Nucleus accumbens (tissue), 56 donors: ENCODE measurements at places on chromosomes 2 and 18.
A peak's percentile ranks its signal among the peaks of the same experiment; 100 is the strongest.

GRCh38 chr2:37568565-37568964 is 102.9 kb downstream of the CDC42EP3 start:
- no peak for DNase-seq

- no peak for DNase-seq
Measured at GRCh38 chr2:203238292-203238703, 520 bp upstream of the CYP20A1 start.

- DNase-seq = peak; percentile 14
Measured at GRCh38 chr18:28541276-28541930, 364.5 kb upstream of the CDH2 start.

DNA sequence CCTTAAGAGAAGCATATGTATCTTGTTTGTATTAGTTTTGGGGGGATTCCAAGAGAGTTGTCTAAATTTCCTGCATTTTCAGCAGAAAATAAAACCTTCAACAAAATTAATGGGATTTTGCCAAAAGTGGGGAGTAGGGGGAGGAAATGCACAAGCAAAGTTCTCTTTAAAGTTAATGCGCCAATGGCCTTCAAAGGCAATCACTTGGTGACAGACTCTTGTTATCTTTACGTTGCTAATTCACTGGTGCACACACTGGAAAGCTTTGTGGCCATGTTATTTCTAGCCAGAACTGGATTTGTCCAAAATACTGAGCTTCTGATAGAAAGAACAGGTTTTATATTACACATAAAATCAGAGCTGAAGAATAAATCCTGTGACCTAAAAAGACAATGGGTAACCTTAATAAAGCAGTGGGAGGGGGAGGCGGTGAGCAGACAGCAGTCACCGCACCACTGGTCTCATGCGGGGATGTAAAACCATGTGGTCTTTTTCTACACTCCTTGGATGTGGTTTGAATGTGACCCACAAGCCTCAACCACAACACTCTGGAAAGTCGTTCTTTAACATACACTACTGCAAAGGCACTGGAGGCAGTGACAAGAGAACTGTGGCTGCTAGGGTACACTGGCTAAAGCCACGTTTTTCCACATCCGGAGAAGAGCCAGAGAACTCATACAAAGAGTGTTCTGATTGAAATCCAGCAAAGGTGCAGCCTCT is 176.9 kb upstream of the SMAD7 start:
- no peak for DNase-seq

GRCh38 chr2:54528311-54528955 is 72.3 kb downstream of the SPTBN1 start:
- DNase-seq = no peak

DNA sequence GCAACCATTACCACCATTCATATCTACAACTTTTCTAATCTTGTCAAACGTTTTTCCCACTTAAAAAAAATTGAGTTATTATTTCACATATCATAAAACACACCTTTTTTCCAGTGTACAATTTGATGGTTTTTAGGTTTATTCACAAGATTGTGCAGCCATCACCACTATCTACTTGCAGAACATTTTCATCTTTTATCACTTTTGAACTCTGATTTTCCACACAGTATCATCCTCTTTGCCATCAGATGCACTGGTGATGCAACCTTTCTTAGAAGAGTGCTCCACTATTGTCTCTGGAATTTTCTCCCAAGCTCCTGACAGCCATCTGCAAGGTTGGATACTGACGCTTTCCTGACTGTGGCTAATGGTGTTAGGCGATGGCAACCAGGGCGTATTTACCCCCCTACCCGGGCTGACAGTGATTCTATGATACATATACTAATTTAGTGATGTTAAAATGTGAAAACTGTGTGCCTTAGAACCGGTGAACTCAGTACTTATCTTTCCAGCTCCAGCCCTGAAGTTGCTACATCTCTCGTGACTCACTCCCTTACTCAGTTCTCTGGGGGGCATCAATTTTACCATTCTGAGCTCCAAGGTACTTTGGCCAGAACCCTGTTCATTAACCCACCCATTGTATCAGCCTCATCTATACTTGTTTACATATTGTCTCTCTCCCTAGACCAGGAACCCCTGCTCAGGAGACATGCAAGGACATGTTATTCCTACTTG is 105.4 kb upstream of the SPRED2 start:
- no peak for DNase-seq

DNA sequence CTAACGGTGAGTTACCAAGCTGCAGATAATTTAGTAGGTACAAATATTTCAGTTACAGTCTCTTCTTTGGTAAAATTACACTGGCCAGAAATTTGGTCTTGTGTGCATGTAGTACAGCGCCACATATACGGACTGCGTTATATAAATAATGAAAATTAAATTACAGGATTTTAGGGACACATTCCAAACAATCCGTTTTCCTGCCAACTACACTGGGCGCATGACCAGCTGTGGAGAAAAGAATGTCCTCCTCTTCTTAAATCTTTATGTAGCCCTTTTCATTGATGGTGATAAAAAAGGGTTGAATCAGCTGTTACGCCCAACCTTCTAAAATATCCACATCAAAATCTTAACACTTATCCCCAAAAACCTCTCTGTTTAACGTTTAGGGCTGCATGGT is 37.5 kb downstream of the TCF4 start:
- DNase-seq = no peak

- DNase-seq = no peak
Measured at GRCh38 chr2:222239945-222240675, 58.7 kb downstream of the PAX3 start.

DNA sequence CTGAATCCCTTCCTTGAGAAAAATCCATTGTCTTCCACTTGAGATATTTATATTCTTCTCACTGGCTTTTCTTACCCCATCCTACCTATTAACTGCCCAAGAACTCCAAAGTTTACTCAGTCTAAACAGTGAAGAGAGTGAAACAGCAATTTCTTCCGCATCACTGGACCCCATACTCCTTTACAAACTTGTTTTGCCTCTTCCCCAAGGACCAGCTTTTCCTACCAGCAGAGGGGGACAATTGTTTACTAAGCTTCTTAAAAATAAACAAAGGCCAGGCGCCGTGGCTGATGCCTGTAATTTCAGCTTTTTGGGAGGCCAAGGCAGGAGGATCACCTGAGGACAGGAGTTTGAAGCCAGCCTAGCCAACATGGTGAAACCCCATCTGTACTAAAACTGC is 52.0 kb downstream of the LRATD1 start:
- DNase-seq = no peak

DNA sequence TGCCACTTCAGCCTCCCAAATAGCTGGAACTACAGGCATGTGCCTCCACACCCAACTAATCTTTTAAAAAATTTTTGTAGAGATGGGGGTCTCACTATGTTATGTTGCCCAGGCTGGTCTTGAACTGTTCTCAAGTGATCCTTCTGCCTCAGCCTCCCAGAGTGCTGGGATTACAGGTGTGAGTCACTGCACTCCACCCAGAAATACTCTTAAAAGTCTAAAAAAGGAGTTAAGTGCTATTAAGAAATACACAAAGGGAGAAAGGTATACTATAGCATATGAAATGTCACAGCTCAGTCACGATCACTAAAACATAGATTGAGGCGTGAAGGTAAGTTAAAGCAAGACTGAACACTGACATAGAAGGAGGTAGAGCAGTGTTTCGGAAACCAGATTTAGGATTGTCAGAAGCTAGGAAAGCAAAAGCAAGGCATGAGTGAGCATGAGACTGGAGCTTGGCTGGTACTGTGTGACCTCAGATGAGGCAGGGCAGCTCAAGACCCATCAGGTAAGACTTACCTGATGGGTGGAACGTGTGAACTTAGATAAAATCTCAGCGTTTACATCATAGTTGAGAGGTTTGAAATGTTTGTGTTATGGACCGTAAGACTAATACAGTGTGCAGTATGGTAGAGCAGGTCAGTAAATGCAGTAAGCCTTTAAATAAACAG is 9.2 kb downstream of the CCNYL1 start:
- no peak for DNase-seq

GRCh38 chr2:47486841-47487497 is 84.0 kb downstream of the MSH2 start:
- no peak for DNase-seq

DNA sequence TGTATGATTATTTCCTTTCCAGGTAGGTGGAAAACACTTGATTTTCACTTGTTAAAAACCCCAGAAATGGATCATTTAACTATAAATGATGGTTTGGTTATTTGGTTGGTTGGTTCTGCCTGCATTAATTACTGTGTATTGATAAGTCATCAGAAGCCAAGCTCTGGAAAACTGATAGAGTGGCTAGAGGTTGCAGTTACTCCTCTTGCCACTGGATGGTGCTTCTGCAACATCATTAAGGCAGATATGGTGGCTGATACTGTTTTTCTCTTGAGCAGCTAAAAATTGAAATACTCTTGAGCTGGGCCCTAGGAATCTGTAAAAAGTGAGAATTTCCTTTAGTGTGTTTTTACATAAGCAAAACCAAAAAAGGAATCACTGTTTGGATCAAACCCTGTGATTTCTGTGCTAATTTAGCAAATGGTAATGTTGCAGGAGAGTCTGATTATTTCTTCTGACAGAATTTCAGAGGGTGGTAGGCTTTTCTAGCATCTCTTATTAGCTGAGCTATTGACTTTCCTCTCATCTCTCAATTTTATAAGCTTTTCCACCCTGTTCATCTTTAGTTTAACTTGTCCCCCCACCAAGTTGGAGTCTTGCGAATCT is 54.3 kb downstream of the RAB10 start:
- no peak for DNase-seq

DNA sequence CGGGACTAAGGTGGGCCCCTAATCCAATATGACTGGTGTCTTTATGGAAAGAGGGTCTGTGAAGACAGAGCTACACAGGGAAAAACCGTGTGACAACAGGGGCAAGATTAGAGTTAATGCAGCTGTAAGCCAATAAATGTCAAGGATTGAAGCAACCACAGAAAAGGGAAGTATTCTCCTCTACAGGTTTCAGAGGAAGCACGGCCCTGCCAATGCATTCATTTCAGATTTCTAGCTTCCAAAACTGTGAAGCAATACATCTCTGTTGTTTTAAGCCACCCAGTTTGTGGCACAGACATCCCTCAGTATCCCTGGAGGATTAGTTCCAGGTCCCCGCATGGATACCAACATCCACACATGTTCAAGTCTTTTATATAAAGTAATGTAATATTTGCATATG is 48.8 kb downstream of the SPP2 start:
- no peak for DNase-seq

DNA sequence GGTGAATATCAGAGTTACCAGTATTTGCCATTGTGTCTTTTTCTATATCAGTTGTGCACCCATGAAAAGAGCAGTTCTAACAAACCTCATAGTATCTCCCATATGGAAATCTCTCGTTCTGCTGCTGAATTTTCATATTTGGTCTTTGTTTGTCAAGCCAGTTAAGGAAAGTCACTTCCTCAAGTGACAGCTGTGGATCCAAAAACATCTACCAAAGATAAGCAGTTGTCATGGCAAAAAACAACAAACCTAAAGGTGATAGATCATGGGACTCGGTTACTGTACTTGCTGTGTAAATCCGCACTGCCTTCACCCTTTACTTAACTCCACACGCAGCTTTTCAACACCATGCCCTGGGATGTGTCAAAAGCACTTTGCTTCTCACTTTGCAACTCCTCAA is 17.3 kb downstream of the BMP10 start:
- DNase-seq = no peak
